ENCODE measurements at places on chromosomes 6 and 20.

- DNase-seq: no peak
Measured at GRCh38 chr20:40961686-40962640, 66.7 kb upstream of the TOP1 start.

DNA sequence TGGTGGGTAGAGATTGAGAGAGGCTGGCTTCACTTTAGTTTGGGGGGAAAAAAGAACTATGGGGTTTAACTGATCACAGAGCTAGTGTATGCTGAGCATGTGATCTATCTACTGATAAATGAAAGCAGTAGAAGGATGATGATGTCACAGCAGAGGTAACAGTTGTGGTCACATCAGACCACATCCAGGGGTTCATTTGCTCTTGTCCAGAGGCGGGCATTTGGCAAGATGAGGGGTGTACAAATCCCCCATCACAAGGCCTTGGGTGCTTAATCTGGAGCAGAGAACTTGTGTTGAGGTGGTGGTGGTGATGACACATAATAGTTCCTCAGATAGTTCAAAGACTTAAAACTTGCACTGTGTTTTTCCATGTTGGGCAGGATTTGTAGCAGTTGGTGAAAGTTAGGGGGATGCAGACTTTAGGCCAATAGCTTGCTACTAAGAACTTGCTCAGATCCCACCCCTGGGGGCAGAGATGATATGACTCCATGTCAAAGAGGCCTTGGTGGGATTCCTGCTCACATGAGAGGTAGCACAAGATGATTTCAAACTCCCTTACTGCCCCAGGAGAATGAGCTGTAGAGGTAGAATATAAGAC, 63.4 kb downstream of the PRDM1 start:
- no peak for DNase-seq

DNA sequence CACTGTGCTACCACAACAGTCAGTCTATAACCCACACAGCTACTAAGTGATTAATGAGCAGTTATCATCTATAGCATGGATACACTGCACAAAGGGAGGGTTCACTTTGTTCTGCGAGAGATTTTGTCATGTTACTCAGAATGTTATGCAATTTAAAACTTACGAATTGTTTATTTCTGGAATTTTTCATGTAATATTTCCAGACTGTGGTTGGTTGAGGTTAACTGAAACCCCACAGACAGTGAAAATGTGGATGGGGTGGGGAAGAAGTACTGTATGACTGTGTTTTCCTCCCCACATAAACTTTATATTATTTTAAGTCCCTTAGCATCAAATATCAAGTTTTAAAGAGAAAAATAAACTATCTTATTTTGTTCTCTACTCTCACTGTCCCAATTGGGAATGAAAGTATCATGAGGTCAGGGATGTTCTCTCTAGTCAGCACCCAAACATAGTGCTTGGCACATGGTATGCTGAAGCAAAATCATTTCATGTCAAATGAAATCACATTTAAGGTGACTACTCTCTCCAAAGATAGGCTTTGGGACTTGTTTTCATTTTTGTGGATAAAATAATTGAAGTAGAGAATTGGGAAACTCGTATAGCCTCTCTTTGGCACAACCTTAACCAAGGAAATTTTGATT, 25.4 kb downstream of the DOP1A start:
- DNase-seq: no peak

GRCh38 chr6:134186355-134186754, 131.6 kb downstream of the SGK1 start:
- no peak for DNase-seq

DNA sequence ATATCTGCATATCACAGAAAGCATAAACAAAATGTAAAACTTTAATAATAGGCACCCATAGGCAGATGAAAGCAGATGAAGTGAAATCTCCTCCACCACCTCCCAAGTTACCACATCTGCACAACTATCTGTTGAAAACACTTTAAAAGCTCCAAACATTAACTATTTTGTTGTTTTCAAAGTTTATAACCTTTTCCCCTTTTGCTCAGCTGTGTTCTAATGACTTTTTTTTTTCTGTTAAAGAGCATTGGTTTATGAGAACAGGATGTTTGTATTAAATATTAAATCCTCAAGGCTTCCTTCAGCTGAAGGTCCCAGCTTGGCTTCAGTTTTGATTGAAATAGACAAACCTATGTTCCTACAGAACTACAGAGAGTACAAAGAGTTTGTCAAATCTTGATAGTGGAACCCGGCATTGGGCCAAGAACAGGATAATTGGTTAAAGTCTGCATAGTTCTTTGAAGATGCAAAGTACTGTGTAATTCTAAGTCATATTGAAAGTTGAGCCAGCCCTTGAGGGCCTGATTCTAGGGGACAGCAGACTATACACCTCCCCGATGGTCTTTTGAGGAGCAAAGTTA, 255.1 kb upstream of the JAG1 start:
- DNase-seq: no peak

Measured in hypothalamus (tissue), 51 donors.